ENCODE measurements at places on chromosomes 7 and 10. TPM values are rescaled to one million over a fixed set of nuclear protein-coding genes. Genes with fewer than 3 reads are reported as not detected.

The IQCE gene
- total RNA-seq = 15.0 TPM

The ASB15 gene
- not detected for total RNA-seq

The RBP3 gene
- not detected for total RNA-seq

The RET gene
- total RNA-seq = 0.65 TPM
